ENCODE measurements at places on chromosomes 7 and 10.
A peak's percentile ranks its signal among the peaks of the same experiment; 100 is the strongest.

DNA sequence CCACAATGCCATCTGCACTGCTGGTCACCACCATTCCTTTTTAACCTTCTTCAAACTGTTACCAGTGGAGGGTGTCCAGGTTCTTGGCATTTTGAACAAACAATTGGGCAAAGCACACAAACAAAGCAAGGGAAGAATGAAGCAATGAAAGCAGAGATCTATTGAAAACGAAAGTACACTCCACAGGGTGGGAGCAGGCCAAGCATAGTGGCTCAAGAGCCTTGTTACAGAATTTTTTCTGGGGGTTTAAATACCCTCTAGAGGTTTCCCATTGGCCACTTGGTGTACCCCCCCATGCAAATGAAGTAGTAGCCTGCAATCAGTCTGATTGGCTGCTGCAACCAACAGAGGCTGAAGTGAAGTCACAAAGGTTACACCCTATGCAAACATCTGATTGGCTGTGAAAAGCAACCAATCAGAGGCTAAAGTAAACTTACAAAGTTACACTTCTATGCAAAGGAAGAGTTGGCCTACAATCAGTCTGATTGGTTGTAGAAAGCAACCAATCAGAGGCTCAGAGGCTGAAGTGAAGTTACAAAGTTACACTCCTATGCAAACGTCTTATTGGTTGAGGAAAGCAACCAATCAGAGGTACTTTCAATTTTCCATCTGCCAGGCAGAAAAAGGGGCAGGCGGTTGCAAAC is 103.2 kb upstream of the WAC start:
- peak; percentile 35 for DNase-seq

DNA sequence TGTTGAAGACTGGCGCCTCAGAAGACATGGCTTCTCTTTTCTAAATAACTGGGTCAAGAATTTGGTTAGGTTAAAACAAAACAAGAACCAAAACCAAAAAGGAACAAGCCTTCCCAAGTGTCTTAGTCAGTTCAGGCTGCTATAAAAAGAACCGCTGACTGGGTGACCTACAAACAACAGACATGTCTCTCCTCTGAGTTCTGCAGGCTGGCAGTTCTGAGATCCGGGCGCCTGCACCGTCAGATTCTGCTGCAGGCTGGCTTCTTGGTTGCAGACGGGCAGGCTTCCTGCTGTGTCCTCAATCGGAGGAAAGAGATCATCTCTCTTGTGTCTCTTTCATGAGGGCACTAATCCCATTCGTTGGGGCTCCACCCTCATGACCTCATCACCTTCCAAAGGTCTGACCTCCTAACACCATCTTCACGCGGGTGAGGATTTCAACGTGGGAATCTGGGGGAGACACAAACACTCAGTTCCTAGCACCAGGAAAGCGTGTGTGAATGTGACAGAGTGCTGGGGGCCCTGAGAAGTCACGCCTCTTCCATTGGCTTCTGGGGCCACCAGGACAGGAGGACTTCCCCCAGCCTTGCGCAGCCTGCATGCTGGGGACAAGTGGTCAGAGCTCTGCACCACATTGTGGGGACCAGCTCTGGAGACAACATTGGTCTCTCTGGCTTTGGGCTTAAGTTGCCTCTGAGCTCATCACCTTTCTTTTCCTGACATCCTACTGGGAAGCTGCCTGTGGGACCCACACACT is 63.1 kb downstream of the ASB13 start:
- no peak for DNase-seq

- DNase-seq, result no peak
These were observed 20.6 kb upstream of the RASSF4 start for GRCh38 chr10:44938956-44939355.

DNA sequence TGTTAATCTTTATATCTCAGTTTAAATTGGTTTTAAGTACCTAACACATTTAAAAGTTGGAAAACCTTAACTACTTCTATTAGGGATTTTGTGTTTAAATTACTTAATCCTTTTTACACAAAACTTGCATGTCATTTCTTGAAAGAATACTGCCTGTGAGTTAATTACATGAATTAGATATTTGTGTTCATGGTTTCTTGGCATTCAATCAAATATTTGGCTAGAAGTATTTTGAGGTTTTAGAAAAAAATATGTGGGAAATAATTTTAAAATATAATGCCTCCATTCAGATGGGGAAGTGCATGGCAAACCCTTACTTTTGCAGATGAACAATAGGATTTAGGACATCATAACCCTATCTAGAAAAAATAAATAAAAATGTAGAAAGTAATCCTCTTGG is 186.5 kb upstream of the SEMA3E start:
- DNase-seq, result peak; percentile 24

GRCh38 chr7:155709453-155709852 is 65.0 kb downstream of the RBM33 start:
- no peak for DNase-seq

DNA sequence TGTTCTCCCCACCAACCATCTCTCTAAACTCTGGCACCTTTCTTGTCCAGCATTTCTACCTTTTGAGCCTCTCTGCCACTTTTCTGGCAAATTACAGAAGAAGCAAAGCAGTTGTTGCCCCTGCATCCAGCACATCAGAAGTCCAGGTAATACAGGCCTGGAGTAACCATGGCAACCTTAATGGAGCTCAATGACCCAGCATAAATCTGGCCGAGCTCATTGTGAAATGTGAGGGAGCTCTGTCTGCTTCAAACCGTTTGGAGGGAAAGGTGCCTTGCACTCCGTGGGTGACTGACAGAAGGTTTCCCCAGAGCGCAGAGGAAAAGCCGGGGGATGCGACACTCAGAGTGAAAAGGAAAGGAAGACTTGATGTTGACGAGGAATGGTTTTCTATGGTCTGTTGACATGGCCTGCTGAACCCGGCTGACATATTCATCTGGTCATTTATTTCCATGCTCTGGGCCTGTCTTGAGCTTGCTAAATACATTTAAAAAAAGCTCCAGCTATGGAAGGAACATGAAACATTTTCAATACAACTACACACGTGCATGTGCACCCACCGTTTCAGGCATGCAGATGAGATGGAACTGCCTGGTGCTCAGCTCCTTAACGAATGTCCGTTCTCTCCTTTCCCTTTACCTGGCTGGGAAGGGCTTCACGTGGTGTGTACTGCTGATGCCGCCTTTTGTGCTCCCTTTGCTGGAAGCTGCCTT is 74.9 kb downstream of the ADRA2A start:
- no peak for DNase-seq

DNA sequence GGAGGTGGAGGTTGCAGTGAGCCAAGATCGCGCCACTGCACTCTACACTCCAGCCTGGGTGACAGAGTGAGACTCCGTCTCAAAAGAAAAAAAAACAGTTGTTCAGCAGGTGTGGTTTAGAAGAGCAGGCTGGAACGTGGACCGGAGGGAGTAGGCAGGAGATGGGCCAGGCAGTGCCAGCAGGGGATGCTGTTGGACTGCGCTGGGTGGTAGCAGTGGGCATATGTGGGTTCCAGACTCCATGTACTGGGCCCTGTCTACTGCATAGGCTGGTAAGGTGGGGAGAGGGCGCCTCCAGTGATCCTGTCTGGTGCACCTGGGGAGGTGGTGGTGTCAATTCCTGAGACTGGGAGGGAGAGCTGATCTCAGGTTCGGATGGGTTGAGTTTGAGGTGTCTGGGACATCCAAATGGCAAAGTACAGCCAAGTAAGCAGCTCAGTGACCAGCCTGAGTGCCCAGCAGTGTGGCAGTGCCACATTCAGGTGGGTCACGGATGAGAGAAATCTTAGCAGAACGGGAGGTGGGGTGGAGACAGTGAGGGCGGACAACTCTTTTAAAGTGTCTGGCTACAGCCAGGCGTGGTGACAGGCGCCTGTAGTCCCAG is 25.9 kb downstream of the SFXN4 start:
- DNase-seq, result peak; percentile 17

- no peak for DNase-seq
These were observed 129.4 kb downstream of the KAT6B start for GRCh38 chr10:74955796-74956195.

DNA sequence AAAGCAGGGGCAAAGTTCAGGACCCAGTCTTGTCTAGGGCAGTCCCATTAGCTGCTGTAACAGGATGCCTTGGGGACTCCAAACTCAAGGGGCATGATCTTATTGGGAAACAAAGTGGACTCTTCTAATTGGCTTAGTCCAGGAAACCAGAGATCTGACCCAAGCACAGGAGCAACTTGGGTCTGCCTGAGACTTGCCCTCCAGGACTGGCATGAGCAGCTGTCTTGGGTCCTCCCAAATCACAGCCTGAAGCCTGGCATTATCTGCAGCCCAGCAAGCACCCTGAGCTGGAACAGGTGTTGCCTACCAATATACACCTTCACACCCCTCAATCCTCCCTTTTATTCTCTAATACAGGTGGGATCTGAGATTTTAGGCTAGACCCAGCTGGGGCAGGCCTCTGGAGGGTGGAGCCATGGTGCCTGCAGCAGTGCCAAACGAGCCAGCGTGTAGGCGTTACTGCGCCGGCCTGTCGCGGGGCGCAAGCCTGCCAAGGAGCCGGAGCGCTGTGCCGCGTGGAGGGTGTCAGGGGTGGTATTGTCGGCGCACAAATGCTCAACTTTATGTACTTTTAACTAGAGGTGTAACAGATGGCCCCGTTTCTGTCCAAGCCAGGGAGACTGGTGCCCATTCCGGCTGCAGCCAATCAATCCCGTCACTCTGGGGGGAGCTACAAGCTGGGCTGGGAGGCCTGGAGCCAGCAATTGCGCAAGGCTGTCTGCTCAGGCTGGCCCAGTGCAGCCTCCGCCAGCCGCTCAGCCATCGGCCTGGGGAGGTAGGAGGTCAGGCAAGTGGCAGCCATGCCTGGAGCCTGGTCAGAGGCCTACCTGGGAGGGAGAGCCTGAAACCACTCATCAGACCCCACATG is 12.8 kb upstream of the LBX1 start:
- no peak for DNase-seq

DNA sequence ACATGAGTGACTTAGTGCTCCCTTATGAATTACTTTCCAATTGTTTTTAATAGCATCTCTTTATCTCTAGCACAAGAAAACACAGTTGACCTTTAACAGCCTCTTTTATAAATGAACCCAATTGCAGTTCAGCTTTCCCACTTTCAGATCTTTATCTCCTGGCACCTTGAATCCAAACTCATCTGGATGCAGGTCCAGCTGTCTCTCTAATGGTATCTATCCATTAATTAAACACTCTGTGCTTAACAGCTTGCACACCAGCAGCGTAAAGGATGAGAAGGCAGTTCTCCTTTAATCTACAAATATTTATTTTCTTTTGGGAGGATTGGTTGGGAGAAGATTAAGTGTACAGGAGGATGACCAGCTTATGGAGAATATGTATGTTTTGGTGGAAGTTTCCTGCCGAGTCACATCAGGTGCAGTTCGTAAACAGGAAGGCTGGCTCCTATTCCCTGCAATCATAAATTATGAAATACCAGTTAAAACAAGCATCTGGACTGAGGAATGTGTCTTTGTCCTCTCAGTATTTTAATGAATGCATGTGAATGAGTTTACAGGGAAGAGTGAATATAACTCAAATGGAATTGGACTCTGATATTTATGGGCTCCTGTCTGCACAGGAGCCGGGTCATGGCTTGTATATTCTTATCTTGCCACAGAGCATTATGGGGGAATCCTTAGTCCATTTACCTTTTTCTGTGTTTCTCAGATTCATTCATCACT is 232.7 kb downstream of the PHF14 start:
- no peak for DNase-seq

- peak; percentile 91 for DNase-seq
These were observed at the start of gene AKR1C3 for GRCh38 chr10:5094265-5095205. Gene AKR1C3 (plus strand): TSS chr10:5094414. CDS start chr10:5094445, 31 bp downstream.

DNA sequence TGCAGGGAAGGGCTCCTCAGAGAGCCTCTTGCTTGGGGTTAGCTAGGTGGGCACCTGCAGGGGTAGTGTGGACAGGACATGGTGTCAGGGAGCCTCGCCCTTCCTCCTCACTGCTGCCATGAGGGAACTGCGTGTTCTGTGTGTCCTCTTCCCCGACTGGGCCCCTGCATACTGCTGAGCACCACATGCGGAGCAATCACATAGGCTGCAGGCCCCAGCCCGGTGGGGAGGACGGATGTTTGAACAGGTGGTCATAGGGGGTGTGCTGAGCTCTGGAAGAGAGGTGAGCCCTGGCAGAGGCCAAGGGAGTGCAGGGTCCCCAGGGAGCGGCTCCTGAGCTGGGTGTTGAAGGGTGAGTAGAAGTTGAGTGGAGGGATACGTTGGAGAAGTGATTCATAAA is 48.3 kb upstream of the ZMIZ2 start:
- no peak for DNase-seq

GRCh38 chr7:132436121-132436520 is 140.1 kb downstream of the PLXNA4 start:
- DNase-seq, result no peak

GRCh38 chr10:56622335-56622973 is 261.4 kb upstream of the ZWINT start:
- DNase-seq, result no peak

GRCh38 chr7:1910827-1911226 is 240.8 kb downstream of the ELFN1 start:
- no peak for DNase-seq

DNA sequence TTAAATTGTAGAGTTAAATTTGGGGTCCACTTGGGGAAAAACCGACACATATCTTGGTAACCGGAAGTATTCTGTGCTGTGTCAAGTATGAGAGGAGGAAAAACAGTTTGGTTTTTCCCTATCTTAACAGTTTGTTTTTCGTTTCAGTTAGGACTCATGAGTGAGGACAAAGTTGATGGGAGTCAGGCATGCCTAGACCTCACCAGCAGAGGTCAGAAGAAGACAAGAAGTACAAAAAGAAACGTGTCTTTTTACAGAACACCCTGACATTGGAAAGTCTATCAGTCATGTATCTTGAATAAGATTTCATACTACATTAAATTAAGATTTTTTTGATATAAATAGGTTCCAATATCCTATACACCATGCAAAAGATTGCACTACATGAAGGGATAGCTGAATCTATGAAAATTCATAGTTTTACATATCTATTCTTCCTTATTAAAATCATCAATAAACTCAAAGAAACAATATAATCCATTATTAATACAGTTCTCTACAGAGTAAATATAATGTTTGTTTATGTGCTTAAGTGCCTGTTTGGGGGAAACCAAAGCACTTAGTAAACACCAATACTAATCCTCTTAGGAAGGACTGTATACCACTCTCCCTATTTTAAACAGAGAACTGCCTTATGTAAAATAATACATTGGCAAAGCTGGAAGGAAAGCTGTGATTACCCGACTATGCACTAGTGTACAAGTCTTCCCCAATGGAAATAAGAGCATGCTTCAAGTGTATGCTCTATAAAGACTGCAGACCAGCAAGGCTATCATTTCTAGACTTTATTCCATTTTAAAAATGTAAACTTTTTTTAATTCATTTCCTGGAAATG is 95.6 kb downstream of the USP6NL start:
- peak; percentile 81 for DNase-seq

GRCh38 chr7:18157233-18157632 is 129.6 kb upstream of the PRPS1L1 start:
- no peak for DNase-seq

GRCh38 chr7:104106108-104106905 is 101.5 kb downstream of the ORC5 start:
- peak; percentile 46 for DNase-seq

- no peak for DNase-seq
These were observed 57.2 kb downstream of the PROSER2 start for GRCh38 chr10:11880151-11881029.

- peak; percentile 93 for DNase-seq
These were observed 112.3 kb downstream of the JCAD start for GRCh38 chr10:29946953-29947700.

- DNase-seq, result peak; percentile 78
These were observed 111.0 kb upstream of the KLF14 start for GRCh38 chr7:130844811-130845580.

- no peak for DNase-seq
These were observed 100.9 kb upstream of the TAS2R16 start for GRCh38 chr7:123096434-123096833.

Data from fibroblast of the aortic adventitia (primary cell).